ENCODE measurements at places on chromosomes 3 and 15.

DNA sequence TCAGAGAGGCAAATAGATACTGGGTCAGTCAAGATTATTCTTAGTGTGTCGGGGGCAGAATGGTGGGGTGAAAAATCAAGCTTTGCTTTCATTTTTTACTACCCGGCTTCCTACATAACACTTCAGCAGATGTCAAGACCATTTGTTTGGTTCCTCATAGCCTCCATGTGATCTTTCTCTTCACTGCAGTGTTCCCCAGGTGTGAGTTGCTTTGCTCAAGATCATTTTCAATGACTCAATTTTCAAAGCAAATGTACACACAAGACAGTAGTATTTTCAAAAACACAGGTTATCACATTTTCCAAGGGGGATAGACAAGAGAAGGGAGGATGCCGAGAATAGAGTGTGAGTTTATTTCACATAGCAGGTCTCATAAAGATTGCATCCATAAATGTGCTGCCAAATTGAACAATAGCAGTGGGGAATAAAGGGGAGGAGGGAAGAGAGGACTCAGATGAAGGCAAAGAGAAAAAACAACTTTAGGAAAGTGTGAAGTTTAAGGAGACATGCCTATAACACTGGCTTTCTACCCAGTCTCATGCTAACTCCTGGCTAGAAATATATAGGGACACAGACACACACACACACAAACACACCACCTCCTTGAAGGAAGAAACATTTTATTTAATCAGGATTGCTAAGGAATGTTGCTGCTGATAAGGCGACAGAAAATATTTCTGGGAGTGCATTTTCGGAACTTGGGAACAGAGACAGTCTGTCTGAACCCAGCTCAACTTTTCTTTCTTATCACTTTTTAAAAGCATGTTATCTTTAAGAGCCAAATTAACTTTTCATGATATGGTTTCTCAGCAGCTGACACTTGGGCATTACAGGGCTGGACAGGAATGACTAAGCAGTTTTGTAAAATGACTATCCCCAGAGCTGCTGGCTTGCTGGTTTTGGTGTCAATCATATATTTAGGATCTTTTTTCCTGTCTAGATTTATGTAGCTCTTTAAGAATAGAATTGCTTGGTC is 402.4 kb downstream of the RBMS3 start:
- DNase-seq, result no peak

- DNase-seq, result no peak
These were observed 159.6 kb downstream of the LEKR1 start for GRCh38 chr3:156985711-156986110.

GRCh38 chr3:129016720-129017483 is 15.8 kb downstream of the EFCC1 start:
- no peak for DNase-seq

GRCh38 chr3:11832981-11833905 is 13.4 kb downstream of the TAMM41 start:
- no peak for DNase-seq

- no peak for DNase-seq
These were observed 34.9 kb downstream of the PPCDC start for GRCh38 chr15:75058127-75058905.

GRCh38 chr15:85625166-85625830 is 169.4 kb downstream of the KLHL25 start:
- DNase-seq, result no peak

- no peak for DNase-seq
These were observed 65.4 kb upstream of the HERC1 start for GRCh38 chr15:63899193-63899592.

GRCh38 chr15:40302288-40302886 is 5.3 kb downstream of the PLCB2 start:
- no peak for DNase-seq

- DNase-seq, result peak; percentile 99
These were observed at the start of the genes PARP3 and RRP9 for GRCh38 chr3:51941798-51942602. TSS of gene PARP3 (plus strand) at chr3:51942363. CDS start at chr3:51943356, 993 bp downstream. TSS of gene RRP9 (minus strand) at chr3:51941904. CDS start at chr3:51941867, 37 bp downstream.

DNA sequence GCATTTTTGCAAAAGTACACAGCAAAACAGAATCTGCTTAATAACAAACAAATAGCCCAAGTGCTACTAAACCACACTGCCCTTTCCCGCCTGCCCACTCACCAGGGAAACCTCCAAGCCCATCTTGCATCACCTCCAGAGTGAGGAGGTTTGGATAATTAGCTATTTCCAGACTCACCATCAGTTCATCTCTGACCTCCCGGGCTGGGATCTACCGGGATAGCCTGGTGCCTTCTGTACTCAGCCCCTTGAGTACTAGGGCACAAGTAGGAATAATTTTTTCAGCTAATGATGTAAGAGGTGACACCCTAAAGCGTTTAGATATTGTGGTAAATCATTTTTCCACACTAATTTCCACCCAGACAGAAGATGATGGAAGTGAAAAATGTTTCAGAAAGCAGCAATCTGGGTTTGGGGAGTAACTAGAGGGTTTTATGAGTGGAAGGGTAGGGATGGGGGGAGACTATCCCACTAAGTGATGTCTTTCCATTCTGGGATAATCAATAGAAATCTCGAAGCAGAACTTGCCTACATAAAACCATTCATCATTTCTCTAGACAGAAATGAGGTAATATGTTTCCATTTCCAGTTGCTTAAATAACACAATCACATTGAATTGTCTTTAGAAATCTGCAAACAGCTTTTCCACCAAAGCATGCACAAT is 40.9 kb downstream of the TAFA4 start:
- DNase-seq, result no peak

GRCh38 chr3:152060701-152061100 is 187.3 kb downstream of the SUCNR1 start:
- no peak for DNase-seq

GRCh38 chr3:6806991-6807390 is 53.9 kb upstream of the GRM7 start:
- DNase-seq, result no peak

GRCh38 chr15:63915209-63915872 is 81.6 kb upstream of the HERC1 start:
- no peak for DNase-seq

GRCh38 chr3:117356091-117356705 is 646.6 kb downstream of the TUSC7 start:
- no peak for DNase-seq

DNA sequence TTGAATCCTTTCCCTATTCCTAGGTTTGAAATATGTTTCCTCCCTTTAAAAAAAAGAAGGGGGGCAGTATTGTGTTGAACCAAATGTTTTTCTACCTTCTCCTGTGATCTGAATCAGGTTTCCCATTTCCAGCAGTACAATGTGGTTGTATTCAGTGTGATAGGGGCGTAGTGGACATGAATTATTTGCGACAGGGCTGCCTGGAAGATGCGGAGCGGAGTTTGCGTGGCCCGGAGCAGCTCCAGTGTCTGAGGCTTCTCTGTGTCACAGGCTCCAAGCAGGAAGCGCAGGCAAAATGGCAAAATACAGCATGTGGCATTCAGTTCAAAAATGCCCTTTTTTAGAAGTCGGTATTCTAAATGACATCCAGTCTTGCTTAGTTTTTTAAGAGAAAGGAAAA is 154.4 kb downstream of the PGPEP1L start:
- peak; percentile 91 for DNase-seq

GRCh38 chr15:84747416-84748273 is 747 bp upstream of the ZNF592 start:
- DNase-seq, result peak; percentile 71
